ENCODE measurements at places on chromosomes 13 and 19.

DNA sequence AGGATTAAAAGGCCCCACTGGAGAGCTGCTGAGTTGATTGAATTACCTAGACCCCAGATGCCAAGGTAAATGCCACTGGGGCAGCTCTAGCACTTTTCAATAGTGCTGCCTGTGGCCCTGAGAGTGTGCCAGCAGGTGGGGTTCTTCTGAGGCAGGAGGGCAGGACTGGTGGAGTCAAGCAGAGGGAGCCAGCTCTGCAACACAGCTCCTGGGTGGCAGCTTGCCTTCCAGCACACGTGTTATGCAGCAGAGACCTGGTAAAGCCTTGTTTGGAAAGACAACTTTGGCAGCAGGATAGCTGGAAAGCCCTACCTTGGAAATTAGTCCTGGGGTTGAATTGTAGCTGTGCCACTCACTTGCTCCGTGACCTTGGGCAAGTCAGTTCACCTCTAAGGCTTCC lies 306.6 kb downstream of the ATP8A2 start:
- no peak for DNase-seq

DNA sequence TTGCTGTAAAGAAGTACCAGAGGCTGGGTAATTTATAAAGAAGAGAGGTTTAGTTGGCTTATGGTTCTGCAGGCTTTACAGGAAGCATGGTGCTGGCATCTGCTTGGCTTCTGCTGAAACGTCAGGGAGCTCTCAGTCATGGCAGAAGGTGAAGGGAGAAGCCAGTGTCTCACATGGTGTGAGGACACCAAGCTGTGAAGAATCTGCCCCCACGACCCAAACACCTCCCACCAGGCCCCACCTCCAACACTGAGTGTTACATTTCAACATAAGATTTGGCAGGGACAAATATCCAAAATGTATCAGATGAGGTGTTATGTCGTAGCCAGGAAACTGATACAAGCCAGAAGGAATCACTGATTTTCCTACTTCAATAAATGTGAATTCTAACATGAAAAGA lies 136.5 kb downstream of the CYSLTR2 start:
- DNase-seq: no peak

- no peak for DNase-seq
Measured at GRCh38 chr13:27622881-27623280, 1.2 kb downstream of the POLR1D start.

DNA sequence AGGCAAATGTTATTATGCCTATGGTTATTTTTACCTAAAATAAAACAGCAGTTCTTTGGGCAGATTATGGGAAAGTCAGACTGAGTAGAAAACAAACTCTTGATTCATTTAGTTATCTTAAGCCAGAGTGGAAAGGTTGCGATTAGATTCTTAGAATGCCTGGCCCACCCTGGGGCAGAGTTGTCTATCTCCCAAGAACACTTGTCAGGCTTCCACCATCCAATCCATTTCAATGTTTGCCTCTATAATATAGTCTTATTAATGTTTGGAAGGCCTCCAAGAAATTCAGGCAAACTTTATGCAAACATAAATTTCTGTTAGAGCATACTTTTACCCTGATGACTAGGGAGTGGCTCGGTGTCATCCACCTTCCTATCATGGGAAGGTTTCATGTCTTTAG lies 207.0 kb downstream of the SLITRK6 start:
- DNase-seq: no peak

GRCh38 chr13:94548821-94549231 lies 47.1 kb downstream of the TGDS start:
- DNase-seq: peak; percentile 23

DNA sequence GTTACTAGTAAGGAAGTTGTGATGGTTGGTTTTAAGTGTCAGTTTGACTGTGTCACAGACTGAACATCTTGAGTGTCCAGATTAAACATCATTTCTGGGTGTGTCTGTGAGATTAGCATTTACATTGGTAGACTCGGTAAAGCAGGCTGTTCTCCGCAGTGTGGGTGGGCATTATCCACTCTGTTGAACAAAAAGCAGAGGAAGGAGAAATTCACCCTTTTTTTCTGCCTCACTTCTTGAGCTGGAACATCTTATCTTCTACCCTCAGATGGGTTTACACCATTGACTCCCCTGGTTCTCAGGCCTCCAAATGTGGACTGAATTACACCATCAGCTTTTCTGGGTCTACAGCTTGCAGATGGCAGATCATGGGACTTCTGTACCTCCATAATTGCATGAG lies 63.7 kb upstream of the ZDHHC20 start:
- no peak for DNase-seq
